Activated CD8-positive, alpha-beta memory T cell treated with anti-CD3 and anti-CD28 coated beads, Interleukin-2, amount 10 ng/mL, durations not matched to agents 7 days and 5 days (primary cell): ENCODE measurements at places on chromosomes 2 and 18. TPM values are rescaled to one million over a fixed set of nuclear protein-coding genes. Genes with fewer than 3 reads are reported as not detected.

DNA sequence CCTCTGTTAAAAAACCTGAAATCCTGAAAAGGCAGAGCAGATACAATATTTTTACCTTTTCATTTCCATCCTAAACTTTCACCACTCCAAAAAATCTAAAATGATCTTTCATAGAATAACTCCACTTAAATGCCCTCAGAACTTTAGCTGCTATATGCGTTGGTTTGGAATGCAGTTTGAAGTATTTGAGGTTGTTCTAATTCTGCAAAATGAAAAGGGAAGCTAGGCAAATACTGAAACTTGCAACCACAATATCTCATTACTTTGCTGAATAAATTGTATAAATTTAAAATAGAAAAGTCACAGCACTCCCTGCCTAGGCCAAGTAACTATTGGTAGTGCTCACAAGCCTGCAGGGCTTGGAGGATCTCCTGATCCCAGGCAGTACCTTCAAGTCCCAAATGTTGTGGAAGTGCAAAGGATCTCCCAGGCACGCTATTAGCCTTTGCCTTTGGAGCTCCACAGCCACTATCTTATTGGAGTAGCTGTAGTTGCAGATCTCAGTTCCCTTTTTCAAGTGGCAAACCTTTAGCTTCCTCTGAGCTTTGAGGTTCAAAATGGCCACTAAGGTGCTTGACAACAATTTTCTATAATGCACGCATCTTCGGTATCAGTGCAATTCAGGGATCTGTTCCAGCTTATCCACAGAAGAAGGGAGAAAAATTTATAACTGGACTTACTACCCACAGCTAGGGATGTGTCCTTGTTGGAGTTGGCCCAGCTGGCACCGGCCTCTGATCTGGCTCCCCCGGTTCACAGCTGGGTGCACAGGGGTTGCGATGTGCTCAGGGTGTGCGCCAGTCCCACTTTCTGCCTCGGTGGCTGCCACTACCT, 43.4 kb upstream of the ANKRD62 start:
- H3K4me1 ChIP-seq = peaks cover 7% of the 10 kb centered on the region
- no peak overlapping the region for H3K4me3 ChIP-seq
- peaks cover 34% of the 10 kb centered on the region for H3K27me3 ChIP-seq
- H3K27ac ChIP-seq = no peak overlapping the region
- DNase-seq = no peak

The PARD3B gene
- total RNA-seq = not detected

The EDAR gene
- total RNA-seq = not detected

The IL36G gene
- not detected for total RNA-seq

GRCh38 chr18:76518860-76519538, 24.0 kb upstream of the ZNF516 start:
- no peaks in the 10 kb centered on the region for H3K36me3 ChIP-seq
- no peak overlapping the region for H3K4me3 ChIP-seq
- no peak overlapping the region for H3K27ac ChIP-seq
- peaks cover 43% of the 10 kb centered on the region for H3K27me3 ChIP-seq
- H3K4me1 ChIP-seq = peaks cover 3% of the 10 kb centered on the region
- DNase-seq = no peak

GRCh38 chr2:151237422-151238025, 24.1 kb downstream of the RBM43 start:
- no peaks in the 10 kb centered on the region for H3K4me1 ChIP-seq
- H3K27ac ChIP-seq = no peak overlapping the region
- H3K27me3 ChIP-seq = peaks cover 9% of the 10 kb centered on the region
- no peak for DNase-seq
- no peaks in the 10 kb centered on the region for H3K36me3 ChIP-seq

- H3K4me1 ChIP-seq = no peaks in the 10 kb centered on the region
- H3K36me3 ChIP-seq = no peaks in the 10 kb centered on the region
- H3K27me3 ChIP-seq = no peaks in the 10 kb centered on the region
- no peak overlapping the region for H3K27ac ChIP-seq
- no peak for DNase-seq
Observed at GRCh38 chr2:221203125-221203524, 369.0 kb downstream of the EPHA4 start.

DNA sequence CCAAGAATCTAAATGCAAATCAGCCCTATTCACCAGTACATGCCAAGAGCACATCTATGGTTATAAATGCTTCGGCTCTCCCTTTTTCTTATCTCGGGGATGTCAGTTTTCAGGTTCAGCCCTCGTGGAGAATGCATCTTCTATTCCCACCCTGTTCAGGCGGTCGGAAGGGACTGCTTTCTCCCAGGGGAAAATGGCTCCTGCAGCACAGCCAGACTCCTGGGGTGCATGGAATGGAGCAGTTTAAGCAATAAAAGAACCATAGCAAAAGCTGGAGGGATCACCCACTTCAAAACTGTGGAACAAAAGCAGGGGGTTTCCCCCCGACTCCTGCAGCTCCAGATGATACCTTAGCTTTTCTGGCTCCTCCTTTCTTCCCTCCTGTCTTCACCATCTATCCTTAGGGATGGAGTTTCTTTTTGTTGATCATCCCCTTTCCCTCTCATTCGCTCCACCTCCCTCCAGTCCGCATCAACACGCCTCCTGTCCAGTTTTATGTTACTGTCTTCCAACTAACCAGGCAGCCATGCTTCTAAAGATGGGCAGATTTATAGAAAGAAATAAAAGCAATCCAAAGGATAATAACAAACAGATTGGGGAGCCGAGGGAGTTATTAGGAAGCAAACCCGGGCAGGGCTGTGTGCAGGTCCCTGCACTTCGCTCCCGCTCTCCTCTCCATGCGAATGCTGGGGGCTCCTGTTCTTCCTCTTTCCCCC, 356.2 kb upstream of the SMIM21 start:
- peaks cover 2% of the 10 kb centered on the region for H3K27me3 ChIP-seq
- no peak overlapping the region for H3K27ac ChIP-seq
- DNase-seq = no peak
- no peaks in the 10 kb centered on the region for H3K4me1 ChIP-seq
- H3K4me3 ChIP-seq = no peak overlapping the region
